Activated CD4-positive, alpha-beta T cell treated with anti-CD3 and anti-CD28 coated beads, Interleukin-2, amount 10 ng/mL, durations not matched to agents 7 days and 5 days (primary cell): ENCODE measurements at places on chromosomes 1 and 21. TPM values are rescaled to one million over a fixed set of nuclear protein-coding genes. Genes with fewer than 3 reads are reported as not detected.

The KRTAP7-1 gene
- not detected for total RNA-seq

DNA sequence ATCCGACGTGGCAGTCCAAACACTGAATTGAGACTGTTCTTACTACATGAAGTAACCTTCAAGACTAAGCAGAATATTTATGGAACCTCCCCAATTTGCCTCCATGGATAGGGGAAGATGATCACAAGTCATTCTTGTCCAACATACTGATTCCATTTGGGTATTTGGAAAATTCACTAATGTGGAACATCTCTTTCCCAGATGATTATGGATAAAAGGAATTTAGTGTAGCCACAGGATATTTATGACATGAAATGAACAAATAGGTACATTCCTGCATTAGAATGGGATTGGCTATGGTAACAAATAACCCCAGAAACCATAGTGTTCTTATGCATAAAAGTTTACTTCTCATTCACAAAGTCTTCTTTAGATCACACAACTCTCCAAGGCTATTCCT is 40.2 kb upstream of the SGIP1 start:
- peaks cover 16% of the 10 kb centered on the region for H3K27me3 ChIP-seq
- H3K36me3 ChIP-seq: no peaks in the 10 kb centered on the region
- no peak overlapping the region for H3K27ac ChIP-seq

GRCh38 chr1:214638997-214639396 is 36.0 kb downstream of the CENPF start:
- no peak for DNase-seq
- H3K4me3 ChIP-seq: no peak overlapping the region
- H3K36me3 ChIP-seq: peaks cover 30% of the 10 kb centered on the region
- peaks cover 14% of the 10 kb centered on the region for H3K4me1 ChIP-seq

The SYPL2 gene
- not detected for total RNA-seq

- no peaks in the 10 kb centered on the region for H3K36me3 ChIP-seq
- no peaks in the 10 kb centered on the region for H3K27me3 ChIP-seq
- no peak overlapping the region for H3K4me3 ChIP-seq
- peak; percentile 13 for DNase-seq
- H3K27ac ChIP-seq: no peak overlapping the region
Measured at GRCh38 chr1:237851210-237851845, 39.4 kb downstream of the ZP4 start.
